Stimulated activated CD4-positive, alpha-beta T cell treated with anti-CD3 and anti-CD28 coated beads, Interleukin-4, amount 100 ng/mL, for 4 hours (primary cell): ENCODE measurements at places on chromosomes 12 and 14.

- DNase-seq: no peak
Observed at GRCh38 chr14:80638620-80639515, 302.7 kb downstream of the CEP128 start.

- DNase-seq: no peak
Observed at GRCh38 chr14:28784096-28785048, 17.8 kb downstream of the FOXG1 start.

DNA sequence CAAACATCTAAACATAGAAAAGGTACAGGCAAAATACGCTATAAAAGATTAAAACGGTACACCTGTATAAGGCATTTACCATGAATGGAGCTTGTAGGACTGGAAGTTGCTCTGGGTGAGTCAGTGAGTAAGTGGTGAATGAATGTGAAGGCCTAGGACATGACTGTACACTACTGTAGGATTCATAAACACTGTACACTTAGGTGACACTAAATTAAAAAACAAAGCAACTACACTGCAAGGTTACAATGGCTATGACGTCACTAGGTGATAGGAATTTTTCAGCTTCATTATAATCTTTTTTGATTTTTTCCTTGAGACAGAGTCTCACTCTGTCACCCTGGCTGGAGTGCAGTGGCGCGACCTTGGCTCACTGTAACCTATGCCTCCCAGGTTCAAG lies 269.2 kb downstream of the KSR2 start:
- DNase-seq: no peak

DNA sequence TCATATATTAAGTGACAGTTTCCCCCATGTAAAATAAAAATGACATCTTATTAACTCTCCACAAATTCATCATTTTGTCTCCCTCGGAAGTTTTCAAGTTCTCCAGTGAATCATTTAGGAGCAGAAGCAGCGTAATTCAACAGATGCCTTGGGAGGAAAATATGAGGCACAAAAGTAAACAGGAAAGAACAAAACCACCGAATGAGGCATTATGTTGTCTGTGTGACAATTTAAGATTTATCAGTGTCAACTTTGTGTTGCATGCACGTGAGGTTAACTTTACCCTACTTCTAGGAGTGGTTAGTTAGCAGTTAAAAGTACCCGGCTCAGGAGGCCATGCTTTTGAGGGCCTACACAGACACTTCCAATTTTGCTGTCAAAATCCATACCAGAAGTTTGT lies 258.6 kb downstream of the IPO8 start:
- no peak for DNase-seq

DNA sequence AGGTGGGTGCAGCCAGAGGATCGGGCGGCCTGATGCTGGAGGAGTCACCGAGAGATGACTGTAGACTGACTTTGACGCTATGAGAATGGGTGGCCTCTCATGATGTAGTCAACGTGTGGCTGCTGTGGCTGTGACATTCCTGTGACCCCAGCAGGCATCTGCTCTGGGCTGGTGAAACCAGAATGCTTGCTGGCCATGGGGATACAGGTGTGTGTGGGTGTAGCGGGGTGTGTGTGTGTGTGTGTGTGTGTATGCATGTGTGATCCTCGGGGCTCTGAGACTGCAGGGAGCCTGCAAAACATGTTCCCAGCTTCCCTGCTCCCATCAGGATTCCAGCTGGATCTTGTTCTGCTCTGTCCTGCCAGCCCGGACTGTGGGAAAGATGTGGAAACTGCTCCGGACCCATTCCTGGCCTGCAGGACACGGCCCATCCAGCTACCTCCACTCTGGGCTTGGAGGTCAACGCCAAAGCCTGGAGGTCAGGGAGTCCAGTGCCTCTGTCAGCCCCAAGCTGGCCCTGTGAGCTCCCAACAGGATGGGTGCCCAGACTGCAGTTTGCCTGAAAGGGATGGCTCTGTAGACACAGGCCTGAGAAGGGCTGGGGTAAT lies 18.8 kb upstream of the HHIPL1 start:
- DNase-seq: no peak

DNA sequence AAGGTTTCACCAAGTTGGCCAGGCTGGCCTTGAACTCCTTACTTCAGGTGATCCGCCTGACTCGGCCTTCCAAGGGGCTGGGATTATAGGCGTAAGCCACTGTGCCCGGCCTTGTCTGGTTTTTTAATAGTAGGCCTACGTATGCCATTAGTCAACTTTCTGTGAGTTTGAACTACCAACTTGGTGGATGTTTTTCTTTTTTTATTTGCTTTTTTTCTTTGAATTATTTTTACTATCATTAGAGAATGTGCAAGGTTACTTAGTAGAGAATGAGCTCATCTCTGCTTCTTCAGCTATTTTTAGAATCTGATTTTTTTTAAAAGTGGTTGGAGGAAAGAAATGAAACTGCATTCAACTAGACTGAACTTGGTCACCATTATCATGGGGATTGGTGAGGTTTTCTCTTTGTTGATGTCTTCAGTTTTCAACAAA lies 51.4 kb downstream of the HMGA2 start:
- DNase-seq: no peak

GRCh38 chr12:53989227-53990113 lies 4.5 kb downstream of the HOXC10 start:
- DNase-seq: no peak

DNA sequence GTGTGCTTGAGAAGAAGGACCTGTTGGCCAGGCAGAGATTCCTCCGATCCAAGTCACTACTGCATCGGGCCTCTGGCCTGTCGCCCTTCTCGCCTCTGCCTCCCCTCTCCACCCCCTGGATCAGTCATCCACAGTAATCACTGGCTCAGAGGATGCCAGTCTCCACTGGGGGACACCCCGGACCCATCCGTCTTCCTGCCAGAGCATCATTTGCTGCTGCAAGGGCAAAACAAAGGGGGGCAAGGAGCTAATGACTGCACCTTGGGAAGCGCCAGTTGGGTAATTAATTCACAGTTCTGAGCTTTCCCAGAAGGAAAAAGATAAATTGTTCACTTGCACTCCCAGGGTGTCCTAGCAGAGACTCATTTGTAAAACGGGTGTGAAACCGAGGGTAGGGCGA lies 215.4 kb downstream of the GLT1D1 start:
- DNase-seq: no peak

GRCh38 chr12:17976202-17976601 lies 113.8 kb downstream of the RERGL start:
- DNase-seq: no peak

DNA sequence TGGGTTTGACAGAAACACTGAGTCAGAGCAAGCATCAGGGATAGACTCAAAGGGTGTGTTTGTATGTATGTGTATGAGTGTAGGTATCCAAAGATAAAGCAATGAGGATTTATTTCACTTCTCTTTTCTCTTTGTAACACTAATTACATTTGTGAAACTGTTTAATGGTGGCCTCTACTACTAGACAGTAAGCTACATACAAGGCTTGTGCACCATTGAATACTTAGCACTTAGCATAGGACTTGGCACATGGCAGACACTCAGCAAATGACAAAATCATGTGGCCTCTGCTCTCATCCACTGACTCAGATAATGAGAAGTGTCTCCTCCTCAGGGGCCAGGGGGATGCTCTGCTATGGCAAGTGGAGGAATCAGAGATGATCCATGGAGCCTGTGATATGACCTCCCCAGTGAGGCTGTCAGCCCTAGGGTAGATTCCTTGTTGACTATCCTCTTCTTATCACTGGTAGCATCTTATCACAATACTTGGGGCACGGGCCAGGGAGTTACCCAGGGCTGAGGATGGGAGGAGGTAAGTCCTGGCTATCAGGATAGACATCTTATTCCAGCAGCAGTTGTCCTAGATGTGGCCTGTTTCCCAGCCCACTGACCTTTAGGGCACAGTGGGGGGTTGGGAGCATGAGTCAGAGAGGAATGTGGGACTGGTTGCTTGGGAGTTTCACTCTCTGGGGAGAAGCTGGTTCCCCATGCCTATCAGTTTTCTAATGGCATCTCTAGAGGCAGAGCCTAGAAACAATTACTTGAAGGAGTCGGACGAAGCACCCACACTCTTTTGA lies 71.2 kb upstream of the HOXC13 start:
- no peak for DNase-seq

DNA sequence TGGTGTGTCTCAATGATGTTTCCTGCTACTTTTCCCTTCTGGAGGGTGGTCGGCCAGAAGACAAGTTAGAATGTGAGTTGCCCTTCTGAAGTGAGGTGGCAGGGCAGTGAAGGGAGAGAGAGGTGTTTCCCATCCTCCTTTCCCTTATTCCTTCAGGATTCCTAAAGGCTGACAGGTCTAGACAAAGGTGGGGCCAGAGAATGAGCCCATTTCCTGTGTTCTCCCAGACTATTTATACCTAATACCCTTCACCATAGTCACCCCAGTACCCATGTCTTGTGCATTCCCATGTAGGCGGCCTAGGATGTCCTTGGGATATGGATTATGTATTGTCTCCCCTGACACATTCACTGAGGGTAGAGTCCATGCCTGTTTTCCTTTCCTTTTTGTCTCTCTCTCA lies 7.0 kb downstream of the DGKA start:
- DNase-seq: no peak

DNA sequence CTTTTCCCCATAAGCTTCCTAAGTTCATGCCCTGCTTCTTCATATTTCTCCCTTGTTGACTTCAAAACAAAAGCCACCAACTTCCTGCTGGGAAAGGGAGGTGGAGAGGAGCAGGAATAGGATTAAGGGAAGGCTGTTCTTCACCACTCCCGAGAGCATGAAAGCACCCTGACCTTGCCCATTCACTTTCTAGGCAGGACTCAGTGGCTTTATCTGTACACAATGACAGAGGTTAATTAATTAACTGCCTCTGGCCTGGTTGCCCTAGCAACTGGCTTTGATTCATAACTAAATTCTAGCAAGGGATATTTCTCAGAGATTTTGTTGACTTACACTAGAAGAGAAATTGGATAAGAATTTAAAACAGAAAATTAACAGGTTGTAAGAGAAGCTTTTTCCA lies 396.8 kb downstream of the RPS29 start:
- no peak for DNase-seq

GRCh38 chr12:96501133-96501761 lies 11.9 kb downstream of the CFAP54 start:
- DNase-seq: peak; percentile 19

DNA sequence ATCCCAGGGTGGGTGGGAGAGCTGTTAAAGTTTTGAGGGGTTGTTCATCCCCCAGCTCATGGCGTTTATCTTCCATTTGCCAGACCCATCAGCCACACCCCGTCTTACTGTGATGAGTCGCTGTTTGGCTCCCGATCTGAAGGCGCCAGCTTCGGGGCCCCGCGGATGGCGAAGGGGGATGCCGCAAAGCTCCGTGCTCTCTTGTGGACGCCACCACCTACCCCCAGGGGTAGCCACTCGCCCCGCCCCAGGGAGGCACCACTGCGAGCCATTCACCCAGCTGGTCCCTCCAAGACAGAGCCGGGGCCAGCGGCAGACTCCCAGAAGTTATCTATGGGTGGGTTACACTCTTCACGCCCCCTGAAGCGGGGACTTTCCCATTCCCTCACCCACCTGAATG lies 5.7 kb downstream of the RITA1 start:
- DNase-seq: no peak
